CD4-positive, alpha-beta T cell treated with Interleukin-6 at 100 ng/mL for 8 hours (primary cell): ENCODE measurements at places on chromosomes 3 and 15.

GRCh38 chr15:88391006-88391405 is 76.2 kb downstream of the MRPL46 start:
- DNase-seq, result no peak

GRCh38 chr15:90230610-90231009 is 3.1 kb downstream of the CIB1 start:
- DNase-seq, result no peak

DNA sequence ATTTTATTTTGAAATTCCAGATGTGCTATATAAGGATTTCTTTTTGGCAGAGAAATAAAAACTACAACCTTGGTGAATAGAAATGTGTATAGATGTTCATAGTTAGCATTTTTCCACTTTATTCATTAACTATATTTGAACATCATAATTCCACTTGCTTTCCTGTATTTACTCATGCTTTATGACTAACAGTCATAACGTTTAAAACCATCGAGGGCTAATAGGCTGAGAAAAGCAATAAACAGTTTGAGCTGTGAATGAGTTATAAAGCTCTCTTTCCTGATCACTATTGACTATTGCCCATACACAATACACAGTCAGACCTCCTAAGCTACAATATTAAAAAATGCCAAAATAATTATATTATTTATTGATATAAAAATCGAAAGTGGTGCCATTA is 502.1 kb upstream of the RASGRP1 start:
- no peak for DNase-seq

GRCh38 chr15:86300390-86301125 is 220.9 kb downstream of the AGBL1 start:
- DNase-seq, result no peak

GRCh38 chr3:37806505-37807200 is 55.0 kb upstream of the CTDSPL start:
- no peak for DNase-seq

DNA sequence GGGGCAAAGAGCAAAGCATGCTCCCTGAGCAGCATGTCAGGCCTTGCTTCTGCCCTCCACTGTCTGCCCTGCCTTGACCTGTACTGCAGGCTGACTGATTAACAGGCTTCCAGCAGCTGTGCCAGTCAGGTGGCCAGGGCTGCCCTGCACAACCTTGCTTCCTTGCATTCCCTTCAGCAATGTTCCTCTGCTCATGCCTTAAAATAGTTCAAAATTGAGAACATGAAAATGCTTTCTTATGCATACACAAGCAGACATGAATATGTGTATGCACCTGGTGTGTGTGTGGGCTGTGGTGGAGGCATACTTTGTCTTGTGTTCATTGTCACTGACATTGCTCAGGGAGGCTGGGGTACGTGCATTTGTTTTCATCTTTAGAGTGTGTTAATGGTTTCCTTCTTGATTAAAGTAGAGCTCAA is 1.2 kb upstream of the SLC22A13 start:
- DNase-seq, result no peak

DNA sequence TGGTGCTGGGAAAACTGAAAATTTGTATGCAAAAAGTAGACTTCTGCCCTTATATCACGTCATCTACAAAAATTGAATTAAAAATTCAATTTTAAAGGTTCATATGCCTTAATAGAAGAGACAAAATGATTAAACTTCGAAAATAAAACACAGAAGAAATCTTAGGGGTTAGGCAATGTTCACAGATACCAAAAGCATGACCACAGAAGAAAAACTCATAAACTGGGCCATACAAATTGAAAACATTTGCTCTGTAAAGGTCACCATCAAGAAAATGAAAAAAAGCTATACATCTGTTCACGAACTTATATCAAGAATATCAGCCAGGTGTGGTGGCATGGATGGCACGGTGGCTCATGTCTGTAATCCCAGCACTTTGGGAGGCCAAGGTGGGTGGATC is 245.1 kb downstream of the PCCB start:
- DNase-seq, result no peak

DNA sequence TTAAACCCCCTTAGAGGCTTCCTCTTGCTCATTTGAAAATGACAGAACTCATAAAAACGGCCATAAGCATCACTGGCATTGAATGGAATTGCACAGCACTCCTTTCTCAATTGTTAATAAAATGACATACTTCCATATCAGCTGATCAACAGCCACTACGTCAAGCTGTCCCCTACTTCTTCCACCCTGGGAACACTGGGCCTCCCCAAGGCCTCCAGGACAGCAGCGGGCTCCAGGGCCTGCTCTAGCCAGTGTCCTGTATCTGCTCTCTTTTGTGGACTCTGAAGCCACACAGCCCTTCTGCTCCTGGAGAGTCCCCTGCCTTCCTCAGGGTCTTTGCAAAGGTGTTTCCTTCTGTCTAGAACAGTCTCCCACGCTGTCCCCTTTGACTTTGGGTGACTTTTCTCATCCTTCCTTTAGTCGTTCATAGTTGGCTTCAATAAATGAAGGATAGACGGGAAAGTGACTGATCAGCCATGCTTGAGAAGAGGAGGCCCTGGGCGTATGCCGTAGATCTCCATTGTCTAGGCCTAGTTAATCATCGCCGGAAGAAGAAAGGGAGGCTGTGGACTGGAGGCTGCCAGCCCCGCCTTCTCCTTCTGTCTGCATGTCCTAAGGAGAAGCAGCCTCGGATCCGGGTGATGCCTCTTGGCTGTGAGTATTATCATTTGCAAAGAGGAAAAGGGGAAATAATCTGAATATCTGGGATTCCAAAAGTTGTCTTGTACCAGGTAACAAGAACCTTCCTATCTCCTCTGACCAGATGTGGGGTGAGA is 4.7 kb upstream of the THSD4 start:
- DNase-seq, result no peak

- DNase-seq, result no peak
These were observed 7.7 kb downstream of the HOMER2 start for GRCh38 chr15:82944821-82945220.

DNA sequence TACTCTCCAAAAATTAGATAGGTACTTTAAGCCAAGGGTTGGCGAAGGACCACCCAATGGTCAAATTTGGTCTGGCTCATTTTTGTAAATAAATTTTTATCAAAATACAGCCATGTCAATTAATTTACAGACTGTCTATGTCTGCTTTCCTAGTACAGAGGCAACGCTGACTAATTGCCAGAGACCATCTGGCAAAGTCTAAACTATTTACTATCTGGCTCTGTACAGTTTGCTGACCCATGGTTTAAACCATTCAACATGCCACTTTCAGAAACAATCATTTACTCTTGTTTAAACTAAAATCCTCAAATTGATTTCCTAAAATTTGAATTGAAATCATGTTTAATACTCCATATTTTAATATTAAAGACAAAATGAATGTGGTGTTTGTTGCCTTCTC is 25.9 kb downstream of the CBLB start:
- DNase-seq, result no peak

DNA sequence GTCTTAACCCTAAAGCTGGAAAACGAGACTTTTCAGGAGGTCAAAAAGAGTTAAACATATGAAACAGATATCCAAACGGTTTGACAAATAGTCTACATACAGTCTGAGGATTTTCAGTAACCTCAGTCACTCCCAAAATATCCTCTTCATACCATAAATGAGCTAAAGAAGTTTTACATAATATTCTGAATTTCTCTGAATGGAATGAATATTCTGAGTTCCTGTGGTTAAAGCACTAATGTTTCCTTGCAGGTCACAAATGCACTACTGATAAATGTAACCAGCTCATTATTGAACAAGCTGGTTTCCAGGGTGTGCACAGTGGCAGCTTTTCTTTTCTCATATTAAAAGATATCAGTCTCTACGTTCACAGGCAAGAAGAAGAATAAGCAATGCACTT is 137.4 kb upstream of the POU1F1 start:
- no peak for DNase-seq

GRCh38 chr15:25541228-25541627 is 102.4 kb upstream of the UBE3A start:
- no peak for DNase-seq

GRCh38 chr3:108090049-108090700 is 656 bp downstream of the CD47 start:
- peak; percentile 42 for DNase-seq
